Stimulated activated memory B cell treated with anti-CD40 and anti-IgM and Interleukin-4, amounts not matched to agents 10 μg/mL and 1 μg/mL and 100 μg/mL, for 72 hours (primary cell): ENCODE measurements at places on chromosomes 5 and 9.
A peak's percentile ranks its signal among the peaks of the same experiment; 100 is the strongest.

DNA sequence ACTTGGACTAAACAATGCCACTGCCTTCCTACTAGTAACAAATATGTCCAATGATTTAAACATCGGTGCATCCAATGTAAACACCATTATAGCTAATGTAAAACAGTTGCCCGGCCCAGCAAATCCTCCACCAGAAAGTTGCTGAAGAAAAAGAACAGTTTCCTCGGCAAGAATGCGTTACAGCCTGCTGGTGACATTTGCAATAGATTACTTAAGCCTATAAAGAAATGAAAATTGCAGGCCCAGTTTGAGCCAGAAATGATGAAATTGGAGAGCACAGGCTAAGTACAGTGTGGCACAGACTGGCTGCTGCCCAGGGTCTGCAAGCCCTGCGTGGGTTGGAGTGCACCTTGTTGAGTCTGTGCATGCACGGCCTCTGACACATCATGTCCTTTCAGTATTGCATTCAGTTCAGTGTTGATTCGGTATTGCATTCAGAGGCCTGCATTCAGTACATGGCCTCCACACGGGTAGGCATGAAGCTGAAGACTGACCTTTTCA, 406.0 kb upstream of the KLF4 start:
- ATAC-seq, result no peak

- no peak for ATAC-seq
Measured at GRCh38 chr5:57186194-57186593, 12.3 kb downstream of the GPBP1 start.

- ATAC-seq, result peak; percentile 89
Measured at GRCh38 chr9:96136992-96137670, 164.8 kb downstream of the HSD17B3 start.

GRCh38 chr5:74679966-74680365, 5.1 kb upstream of the HEXB start:
- ATAC-seq, result no peak

GRCh38 chr5:129111351-129111750, 16.8 kb downstream of the ISOC1 start:
- ATAC-seq, result no peak
